ENCODE measurements at places on chromosomes 5 and 9.

DNA sequence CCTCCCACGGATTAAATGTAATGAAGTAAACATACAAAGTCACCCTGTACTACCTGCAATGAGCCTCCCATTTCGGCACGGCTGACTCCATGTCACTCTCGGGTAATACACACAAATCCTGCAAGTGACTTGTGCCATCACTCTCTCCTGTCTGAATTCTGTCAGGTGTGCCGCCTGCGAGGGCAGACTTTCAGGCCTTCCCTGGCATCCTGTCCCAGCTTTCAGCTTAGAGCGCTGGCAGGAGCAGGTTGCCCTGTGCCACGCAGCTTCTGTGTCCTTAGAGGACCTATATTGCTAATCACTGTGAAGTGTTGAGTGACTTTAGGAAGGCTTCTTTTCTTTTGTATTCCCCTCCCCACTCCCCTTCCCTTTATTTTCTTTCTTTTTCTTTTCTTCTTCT, 25.8 kb upstream of the S1PR3 start:
- DNase-seq = no peak

GRCh38 chr5:59598547-59598874, 295.0 kb downstream of the PDE4D start:
- no peak for DNase-seq

GRCh38 chr9:31700252-31701045, 684.0 kb upstream of the ACO1 start:
- no peak for DNase-seq

DNA sequence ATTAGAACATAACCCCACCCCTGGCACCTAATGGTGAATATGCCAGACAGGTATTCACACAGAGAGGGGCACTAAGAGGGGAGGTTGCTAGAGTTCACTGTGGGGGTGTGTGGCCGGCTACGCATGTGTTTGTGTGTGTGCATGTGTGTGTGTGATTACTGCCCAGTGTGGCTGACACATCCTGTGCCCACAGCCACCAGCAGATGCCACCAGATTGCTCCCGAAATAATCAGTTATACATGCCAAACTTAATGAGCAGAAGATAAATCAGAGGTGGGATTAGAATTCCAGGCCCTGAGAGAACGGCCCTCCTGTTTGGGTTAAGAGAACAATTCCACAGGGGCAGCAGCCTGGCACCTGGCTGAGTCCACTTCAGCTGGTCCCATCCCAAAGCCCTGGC, 91.8 kb upstream of the TBCA start:
- DNase-seq = no peak

DNA sequence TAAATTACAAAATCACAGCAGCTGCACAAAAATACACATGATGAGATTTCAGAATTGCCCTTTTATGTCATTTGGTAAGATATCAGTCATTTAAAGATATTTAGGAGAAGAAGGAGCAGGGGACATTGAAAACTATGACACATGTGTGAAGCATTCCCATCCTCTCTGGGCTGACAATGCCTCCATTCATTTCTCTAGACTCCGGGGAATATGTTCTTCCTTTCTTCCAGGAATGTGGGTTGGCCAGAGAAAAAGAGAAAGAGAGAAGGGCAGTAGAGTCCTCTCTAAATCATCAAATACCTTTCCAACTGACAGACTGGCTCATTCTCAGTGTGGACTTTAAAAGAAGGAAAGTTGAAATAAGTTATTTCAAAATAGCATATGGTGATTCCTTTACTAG, 205.6 kb upstream of the ADAMTSL1 start:
- DNase-seq = peak; percentile 2

- DNase-seq = no peak
Measured at GRCh38 chr5:154197801-154198491, 7.4 kb downstream of the GALNT10 start.

- no peak for DNase-seq
Measured at GRCh38 chr5:60295423-60295822, 401.9 kb upstream of the PDE4D start.

DNA sequence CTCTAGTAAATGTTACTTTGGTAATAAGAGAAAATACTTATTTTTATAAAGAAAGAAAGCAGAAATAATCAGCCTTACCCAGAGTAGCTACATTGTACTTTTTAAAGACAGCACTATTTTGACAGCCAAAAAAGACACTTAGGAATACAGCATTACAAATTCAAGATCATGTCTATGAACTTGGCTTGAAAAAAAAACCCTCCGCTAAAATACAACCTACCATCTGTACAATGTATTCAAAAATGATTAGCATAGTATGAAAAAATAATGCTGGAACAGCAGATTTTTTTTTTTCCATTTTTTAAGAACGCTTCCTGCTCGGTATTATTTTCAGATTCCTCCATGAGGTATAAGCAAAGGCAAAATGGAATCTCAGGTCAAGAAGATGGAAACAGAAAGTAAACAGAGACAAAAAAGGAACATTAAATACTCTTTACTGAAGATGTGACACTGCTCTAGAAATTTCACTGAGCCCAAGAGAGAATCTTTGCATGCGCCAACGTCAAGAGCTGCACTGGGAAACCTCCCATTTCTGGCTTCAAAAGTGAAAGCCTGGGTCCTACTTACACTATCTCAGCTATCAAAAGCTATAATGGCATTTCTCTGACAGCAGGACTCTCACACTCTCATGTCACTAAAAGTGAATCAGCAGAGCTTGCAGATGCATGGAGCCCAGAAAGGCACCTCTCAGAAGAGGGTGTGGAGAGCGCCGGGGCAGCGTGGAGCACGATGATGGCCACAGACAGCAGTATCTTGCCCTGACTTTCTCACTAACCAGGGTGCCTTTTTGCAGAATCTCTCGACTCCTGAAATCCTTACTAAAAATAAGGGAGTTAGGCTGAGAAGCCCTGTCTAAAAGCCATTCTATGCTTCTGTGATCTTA, 167.4 kb downstream of the ELAVL2 start:
- no peak for DNase-seq

GRCh38 chr9:19875291-19875920, 86.6 kb upstream of the SLC24A2 start:
- no peak for DNase-seq

GRCh38 chr9:127123064-127123890, 842 bp upstream of the ANGPTL2 start:
- DNase-seq = no peak

GRCh38 chr5:103333376-103333775, 74.8 kb downstream of the MACIR start:
- no peak for DNase-seq

DNA sequence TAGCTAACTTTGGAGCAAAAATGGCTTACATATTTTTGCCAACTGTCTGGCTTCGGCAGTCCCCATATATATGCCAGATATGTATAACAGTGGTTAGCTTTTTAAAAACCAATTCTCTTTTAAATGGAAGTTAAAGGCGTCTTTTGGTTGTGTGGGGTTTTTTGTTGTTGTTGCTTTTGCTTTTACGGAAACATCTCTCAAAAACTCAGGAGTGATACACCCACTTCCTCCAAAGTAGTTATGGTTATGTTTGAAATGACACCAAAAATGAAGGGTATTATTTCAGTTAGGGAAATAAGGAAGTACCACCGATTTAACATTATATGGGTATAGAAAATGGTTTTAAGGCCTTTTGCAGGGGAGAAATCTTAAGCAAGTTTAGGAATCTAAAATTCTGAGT, 2.3 kb downstream of the CNOT8 start:
- no peak for DNase-seq

- DNase-seq = no peak
Measured at GRCh38 chr9:134497283-134497860, 144.2 kb upstream of the COL5A1 start.

DNA sequence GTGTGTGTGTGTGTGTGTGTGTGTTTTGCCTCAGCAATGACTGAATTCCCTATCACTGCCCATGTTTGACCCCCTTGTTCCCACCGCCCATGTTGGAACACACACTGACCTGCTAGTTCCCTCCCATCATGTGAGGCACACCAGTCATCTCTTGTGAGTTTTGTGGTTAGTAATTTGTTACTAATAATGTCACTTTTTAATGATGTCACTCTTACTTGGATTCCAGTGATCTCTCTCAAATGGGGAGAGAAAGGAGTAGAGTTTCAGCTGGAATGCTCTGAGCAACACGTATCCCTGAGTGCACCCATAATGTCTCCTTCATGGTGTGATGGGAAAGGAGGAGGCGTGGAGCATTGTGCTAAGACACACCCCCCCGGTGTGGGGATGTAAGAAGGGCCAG, 172.6 kb downstream of the SH3GL2 start:
- no peak for DNase-seq

DNA sequence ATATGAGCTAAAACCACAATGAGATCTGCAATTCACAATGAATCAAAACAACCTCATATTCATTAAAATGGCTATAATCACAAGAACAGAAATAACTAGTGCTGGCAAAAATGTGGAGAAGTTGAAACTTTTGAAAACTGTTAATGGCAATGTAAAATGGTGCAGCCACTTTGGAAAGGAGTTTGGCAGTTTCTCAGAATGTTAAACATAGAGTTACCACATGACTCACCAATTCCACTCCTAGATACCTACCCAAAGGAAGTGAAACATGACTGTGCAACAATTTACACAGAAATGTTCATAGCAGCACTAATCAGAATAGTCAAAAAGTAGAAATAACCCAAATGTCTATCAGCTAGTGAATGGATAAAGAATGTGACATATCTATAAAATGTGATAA, 862.2 kb downstream of the DTWD2 start:
- no peak for DNase-seq

- DNase-seq = no peak
Measured at GRCh38 chr5:84393969-84394368, 9.3 kb upstream of the EDIL3 start.

GRCh38 chr5:107997338-107997980, 326.7 kb upstream of the EFNA5 start:
- DNase-seq = no peak

GRCh38 chr9:7169717-7170389, 412.1 kb downstream of the KDM4C start:
- no peak for DNase-seq

- DNase-seq = no peak
Measured at GRCh38 chr5:147467973-147468508, 41.8 kb downstream of the DPYSL3 start.

GRCh38 chr5:150114773-150115408, 28.5 kb upstream of the CSF1R start:
- no peak for DNase-seq

- no peak for DNase-seq
Measured at GRCh38 chr5:143308731-143309130, 94.8 kb downstream of the NR3C1 start.

DNA sequence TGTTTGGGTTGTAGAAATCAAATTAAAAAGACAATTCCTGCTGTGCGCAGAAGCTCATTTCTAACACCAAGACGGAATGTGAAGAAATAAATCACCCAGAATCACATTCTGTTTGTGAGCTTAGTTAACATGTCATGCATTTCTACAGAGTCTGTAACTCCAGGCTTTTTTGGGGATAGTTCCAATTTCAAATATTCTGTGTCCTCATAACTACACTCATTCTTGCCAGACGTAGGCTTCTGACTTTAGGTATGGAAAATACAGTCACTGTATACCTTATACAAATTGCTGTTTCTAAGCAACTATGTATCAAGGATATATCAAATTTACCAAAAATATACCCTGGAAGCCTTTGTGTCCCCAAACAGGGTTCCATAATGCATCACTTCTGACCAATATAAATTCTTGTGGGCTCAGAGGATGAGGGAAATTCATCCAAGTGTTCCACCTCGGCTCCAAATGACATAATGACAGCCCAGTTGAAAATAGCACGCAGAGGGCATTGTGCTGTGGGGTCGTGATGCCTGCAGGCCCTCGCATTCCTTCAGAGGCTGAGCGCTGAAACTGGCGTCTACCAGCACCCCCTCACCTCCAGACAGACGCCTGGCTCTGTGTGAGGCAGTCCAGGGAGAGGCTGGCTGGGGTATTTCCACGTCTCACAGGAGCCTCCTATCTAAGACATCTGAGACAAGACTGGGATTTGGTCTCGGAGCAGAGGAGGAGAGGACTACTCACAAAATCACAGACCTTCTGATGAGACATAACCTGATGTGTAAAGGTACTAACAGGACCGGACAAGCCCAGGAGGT, 79.8 kb downstream of the KLF4 start:
- no peak for DNase-seq

- no peak for DNase-seq
Measured at GRCh38 chr5:132839426-132840301, 9.2 kb upstream of the SHROOM1 start.

DNA sequence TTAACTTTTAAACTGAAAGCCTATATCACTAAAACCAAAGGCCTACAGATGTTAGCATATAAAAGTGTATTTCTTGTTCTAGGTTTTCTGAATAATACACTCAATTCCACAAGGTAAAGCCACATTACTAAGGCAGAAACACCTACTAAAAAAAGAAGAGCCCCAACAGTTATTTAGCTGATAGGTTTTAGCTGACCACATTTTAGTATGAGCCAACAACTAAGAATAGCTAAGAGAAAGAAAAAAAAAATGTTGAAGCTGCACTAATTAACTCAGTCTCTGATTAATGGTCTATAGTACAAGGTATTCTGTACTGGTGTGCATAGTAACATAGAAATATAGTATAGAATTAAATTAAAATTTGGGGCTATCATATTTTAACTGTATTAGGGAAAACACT, 23.5 kb downstream of the ZFR start:
- DNase-seq = no peak

- no peak for DNase-seq
Measured at GRCh38 chr5:116529615-116530014, 45.0 kb downstream of the SEMA6A start.

- peak; percentile 63 for DNase-seq
Measured at GRCh38 chr9:105414947-105415661, 32.7 kb upstream of the FSD1L start.

- DNase-seq = no peak
Measured at GRCh38 chr9:70811638-70812037, 309.8 kb downstream of the TRPM3 start.

- no peak for DNase-seq
Measured at GRCh38 chr5:55763746-55764420, 26.0 kb downstream of the DDX4 start.

GRCh38 chr9:93536167-93536566, 40.2 kb upstream of the PHF2 start:
- DNase-seq = no peak

- DNase-seq = peak; percentile 37
Measured at GRCh38 chr5:58462623-58463230, 2.8 kb upstream of the PLK2 start.

- no peak for DNase-seq
Measured at GRCh38 chr9:130465383-130466096, 20.8 kb downstream of the ASS1 start.

DNA sequence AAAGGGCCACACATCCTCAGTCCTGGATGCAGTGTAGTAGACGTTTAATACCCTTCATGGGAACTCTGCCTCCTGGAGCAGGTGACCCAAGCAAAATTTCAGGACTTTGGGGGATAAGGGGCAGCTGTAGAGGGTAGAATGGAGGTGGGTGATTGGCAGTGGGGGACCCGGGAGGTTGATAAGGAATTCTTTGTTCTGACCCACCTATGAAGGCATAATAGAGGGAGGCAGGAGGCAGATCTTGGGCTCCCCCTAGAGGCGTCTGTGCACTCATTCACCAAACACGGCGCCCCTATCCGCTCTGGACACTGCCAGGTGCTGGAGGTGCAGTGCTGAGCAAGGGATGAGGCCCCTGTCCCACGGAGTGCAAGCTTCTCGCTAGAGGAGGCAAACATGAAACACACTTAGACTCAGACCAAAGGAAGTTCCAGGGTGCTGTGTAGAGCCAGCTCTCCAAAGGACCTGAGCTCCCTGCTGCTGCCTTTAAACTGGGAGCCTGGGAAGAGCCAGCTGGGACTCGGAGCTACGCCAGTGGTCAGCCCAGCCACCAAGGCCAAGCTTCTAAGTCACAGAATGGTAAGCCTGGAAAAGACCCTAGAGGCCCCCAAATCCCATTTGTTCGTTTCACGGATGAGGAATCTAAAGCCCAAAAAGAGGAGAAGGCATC, 7.7 kb downstream of the IL17B start:
- peak; percentile 64 for DNase-seq

GRCh38 chr5:160165137-160166068, 46.2 kb upstream of the PWWP2A start:
- DNase-seq = peak; percentile 97

All from HTR-8/SVneo (cell line).